ENCODE measurements at places on chromosomes 2 and 18.

- DNase-seq = no peak
These were observed 56.0 kb downstream of the HDAC4 start for GRCh38 chr2:239344857-239345216.

DNA sequence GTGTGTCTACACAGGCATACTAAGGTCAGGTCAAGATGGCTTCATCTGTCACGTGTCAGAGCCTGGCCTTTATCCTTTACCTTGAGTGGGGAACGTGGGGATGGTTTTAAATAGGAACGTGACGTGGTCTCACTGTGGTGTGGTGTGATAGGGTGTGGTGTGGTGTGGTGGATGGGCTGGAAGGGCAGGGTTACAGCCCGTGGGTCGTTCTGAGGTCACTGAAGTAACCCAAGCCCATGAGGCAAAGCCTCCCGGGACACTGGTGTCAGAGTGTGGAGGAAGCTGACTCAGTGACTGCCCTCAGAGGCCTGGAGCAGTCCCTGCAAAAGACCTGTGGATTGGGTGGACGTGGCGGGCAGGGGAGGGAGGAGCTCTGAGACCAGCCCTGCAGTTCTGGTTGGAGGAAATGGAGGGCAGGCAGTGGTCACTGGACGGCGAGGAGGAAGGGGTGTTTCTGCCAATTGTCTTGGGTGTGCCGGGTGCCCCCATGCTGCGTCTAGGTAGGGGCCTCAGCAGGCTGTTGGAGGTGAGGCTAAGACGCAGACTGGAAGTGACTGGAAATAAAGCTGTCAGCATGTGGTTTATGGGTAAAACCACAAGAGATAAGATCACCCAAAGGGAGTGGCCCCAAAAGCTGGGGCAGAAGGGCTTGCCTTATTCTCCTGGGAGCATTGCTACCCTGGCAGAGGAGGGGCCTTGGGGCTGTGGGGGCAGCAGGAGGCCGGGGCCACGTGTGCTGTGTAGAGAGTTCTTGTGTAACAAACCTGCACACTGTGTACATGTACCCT lies 84.8 kb downstream of the SH3RF3 start:
- peak; percentile 75 for DNase-seq

DNA sequence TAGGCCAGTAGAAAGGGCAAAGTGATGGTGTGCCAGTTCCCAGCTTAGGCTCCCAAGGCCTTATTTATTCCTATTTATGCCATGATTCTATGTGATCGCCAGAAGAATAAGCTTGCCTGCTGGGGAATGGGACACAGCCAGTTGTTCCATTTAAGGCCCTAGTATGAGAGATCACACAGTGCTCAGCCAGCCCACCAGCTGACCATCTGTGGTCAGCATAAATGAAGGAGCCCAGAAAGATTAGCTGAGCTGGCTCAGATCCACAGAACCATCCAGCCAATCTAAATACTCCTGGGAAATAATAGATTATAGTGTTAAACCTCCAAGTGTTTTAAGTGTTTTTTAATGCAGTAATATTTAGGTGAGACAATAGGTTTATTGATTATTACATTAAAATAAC lies 12.6 kb upstream of the L3MBTL4 start:
- DNase-seq = no peak

DNA sequence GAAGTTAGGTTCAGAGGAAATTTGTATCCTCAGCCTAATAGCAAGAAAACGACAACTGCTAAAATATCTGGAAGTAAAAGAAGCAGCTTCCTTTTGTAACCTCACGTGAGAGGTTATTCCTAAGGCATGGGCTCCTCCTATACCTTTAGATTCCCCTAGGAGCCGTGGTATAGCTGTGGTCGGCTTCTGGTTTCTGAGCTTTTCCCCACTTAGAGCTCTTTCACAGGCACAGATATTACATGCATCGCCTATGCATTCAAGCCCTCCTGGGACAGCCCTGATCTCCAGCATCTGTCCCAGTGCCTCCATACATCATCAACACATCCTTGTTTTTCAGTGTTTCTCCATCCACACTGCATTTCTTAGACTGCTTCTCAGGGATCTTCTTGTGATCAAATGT lies 289.0 kb downstream of the ALPK2 start:
- no peak for DNase-seq

DNA sequence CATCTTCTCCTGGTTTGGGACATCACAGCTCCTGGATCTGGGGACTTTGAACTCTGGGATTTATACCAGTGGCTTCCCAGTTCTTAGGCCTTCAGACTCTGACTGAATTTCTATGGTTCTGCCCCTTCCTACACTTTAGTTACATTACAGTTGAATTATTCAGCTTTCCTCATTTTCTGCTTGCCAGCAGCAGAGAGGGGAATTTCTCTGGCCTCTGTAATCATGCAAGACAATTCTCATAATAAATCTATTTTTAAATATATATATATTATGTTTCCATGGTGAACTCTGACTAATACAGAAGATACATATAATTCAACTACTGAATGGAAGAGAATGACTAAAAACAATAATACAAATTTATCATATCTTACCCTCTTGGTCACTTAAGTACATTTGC lies 1478.6 kb upstream of the ACVR2A start:
- DNase-seq = no peak

GRCh38 chr18:13610555-13611141 lies 115.7 kb downstream of the FAM210A start:
- no peak for DNase-seq

- no peak for DNase-seq
These were observed 42.4 kb upstream of the FIGN start for GRCh38 chr2:163778045-163778781.

DNA sequence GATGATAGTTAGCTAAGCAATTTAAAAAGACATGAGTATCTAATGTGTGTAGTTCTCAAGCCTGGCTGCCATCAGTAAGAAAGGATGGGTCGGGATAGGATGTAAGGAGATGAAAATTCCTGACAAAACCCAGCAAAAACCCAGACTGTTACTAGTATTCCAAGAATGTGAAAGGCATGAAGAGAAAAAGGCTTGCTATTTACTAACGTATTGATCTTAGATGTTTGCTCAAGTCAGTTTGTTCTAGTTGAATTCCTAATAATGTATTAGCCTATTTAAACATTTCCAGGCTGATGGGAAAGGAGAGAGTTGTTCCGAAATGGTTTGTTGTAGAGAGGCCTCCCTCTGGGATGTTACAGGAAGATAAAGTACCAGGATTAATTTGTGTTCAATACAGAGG lies 88.2 kb downstream of the ZNF532 start:
- no peak for DNase-seq

DNA sequence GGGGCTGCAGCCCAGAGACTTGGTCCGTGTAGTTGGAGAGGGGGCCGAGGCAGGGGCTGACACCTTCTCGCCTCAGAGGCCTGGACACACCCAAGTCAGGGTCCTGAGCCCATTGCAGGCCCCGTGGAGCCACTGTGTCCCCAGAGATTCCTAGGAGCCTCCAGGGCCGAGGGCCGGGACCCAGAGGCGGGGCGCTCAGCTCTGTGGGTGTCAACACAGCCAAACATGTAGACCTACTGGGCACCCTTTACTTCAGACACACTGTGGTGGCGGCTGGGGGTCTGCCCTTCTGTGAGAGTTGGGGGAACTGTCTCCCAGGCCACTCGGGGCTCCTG lies 459 bp upstream of the ESPNL start:
- no peak for DNase-seq

- DNase-seq = no peak
These were observed 503.6 kb upstream of the MYT1L start for GRCh38 chr2:2834516-2835254.

DNA sequence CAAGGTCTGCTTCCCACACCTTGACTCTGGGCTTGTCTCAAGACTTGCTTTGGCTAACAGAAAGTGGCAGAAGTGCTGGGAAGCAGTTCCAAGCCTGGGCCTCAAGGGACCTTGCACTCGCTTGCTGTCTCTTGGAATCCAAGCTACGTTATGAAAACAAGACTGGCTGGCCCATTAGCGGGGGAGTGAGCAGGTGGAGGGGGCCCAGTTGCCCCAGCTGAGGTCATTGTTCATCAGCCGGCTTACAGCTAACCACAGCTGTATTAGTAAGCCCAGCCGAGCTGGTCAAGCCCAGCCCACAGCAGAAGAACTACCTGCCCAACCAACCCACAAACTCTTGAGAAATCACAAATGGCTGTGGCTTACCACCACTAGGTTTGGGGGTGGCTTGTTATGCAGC lies 63.1 kb downstream of the MARCO start:
- DNase-seq = no peak
